ENCODE measurements at places on chromosomes 7 and 10. TPM values are rescaled to one million over a fixed set of nuclear protein-coding genes. Genes with fewer than 3 reads are reported as not detected.

The SPDYE9 gene
- not detected for total RNA-seq

The TWIST1 gene
- total RNA-seq = not detected

The CYP2C19 gene
- not detected for total RNA-seq

The GRID1 gene
- not detected for total RNA-seq

The HOXA13 gene
- not detected for total RNA-seq

The DPP6 gene
- total RNA-seq = not detected

The UCMA gene
- total RNA-seq = not detected

The ZPBP gene
- total RNA-seq = 0.36 TPM

- no peak for DNase-seq
These were observed 35.2 kb downstream of the POR start for GRCh38 chr7:75950111-75950681.

GRCh38 chr10:132103116-132103910, 37.6 kb downstream of the JAKMIP3 start:
- no peak for DNase-seq

DNA sequence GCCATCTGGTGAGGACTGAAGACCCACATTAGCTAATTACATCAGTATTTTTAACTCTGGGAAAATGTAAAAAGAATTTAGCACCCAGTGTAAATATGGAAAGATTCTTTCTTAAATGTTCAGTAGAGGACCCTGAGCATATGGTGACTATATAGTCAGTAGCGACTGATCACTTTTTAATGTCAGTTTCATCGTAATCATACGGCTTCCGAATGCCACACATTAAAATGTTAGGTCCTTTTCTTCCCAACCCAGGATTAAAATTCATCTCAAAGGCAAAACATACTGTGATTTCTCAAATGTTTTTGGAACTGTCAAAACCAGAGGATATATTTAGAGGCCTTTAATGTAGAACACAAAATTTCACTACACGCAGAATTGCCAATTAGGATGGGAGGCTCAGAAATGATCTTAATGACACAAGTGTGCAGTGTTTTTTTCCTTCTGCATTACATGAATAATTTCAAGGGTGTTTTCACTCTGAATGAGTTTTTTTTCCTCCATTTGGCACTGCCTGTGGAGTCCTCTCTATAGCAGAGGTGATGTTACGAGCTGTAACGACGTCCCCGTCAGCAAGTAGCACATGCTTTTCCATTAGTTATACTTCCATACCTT, 382.7 kb downstream of the PAXIP1 start:
- DNase-seq = no peak

- no peak for DNase-seq
These were observed 40.4 kb downstream of the IFIT5 start for GRCh38 chr10:89454561-89455347.

GRCh38 chr7:37359662-37360444, 88.8 kb downstream of the ELMO1 start:
- peak; percentile 43 for DNase-seq

DNA sequence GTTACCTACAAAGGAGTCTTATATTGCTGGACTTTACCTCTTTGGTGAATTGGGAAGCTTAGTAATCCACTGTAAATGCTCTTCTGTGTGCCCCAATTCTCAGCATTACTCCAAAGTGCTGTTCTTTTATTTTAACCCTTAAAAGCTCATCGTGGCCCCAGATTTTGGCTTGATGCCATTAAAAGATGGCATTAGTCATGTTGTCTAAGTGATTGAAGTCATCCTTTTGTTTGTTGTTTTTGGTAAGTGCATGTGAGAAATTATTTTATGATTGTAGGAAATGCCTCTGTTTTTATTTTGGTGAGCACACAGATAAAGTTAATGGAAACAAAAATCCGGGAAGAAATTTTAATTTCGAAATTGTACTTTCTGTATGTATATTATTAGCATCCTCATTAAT, 82.5 kb upstream of the GATA3 start:
- no peak for DNase-seq

DNA sequence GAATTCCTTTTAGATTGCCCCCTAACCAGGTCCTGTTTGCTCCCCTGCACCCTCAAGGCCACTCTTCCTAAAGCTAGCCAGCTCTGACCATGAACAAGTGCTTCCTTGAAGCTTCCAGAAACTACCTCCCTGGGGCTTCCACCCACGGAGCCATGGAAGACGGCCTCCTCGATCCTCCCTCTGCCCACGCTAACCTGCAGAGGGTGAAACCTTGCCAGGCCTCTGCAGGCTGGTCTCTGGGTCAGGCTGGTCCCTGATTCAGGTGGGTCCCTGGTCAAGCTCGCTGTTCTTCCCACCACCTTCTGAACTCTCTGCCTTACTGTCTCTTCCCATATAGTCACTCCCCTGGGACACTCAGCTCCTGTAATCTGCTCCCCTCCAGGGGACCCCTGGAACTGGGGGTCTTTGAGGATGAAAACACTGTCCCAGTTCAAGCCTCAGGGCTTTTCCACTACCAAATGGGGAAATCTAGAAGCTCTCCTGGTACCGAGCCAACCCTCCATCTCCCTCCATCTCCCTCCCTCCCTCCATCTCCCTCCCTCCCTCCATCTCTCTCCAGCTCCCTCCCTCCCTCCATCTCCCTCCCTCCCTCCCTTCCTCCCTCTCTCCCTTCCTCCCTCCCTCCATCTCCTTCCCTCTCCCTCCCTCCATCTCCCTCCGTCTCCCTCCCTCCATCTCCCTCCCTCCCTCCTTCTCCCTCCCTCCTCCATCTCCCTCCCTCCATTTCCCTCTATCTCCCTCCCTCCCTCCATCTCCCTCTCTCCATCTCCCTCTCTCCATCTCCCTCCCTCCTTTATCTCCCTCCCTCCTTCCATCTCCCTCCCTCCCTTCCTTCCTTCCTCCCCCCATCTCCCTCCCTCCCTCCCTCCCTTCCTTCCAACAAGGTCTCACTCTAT, 2.9 kb downstream of the MLXIPL start:
- DNase-seq = no peak

DNA sequence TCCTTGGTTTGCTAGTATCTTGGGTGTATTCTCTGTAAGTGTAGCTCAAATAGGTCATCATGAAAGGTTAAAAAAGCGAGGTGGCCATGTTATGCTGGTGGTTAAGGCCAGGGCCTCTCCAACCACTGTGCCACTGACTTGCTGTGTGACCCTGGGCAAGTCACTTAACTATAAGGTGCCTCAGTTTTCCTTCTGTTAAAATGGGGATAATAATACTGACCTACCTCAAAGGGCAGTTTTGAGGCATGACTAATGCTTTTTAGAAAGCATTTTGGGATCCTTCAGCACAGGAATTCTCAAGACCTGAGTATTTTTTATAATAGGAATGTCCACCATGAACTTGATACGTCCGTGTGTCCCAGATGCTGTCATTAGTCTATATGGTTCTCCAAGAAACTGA, 17.1 kb downstream of the SCD start:
- DNase-seq = no peak

DNA sequence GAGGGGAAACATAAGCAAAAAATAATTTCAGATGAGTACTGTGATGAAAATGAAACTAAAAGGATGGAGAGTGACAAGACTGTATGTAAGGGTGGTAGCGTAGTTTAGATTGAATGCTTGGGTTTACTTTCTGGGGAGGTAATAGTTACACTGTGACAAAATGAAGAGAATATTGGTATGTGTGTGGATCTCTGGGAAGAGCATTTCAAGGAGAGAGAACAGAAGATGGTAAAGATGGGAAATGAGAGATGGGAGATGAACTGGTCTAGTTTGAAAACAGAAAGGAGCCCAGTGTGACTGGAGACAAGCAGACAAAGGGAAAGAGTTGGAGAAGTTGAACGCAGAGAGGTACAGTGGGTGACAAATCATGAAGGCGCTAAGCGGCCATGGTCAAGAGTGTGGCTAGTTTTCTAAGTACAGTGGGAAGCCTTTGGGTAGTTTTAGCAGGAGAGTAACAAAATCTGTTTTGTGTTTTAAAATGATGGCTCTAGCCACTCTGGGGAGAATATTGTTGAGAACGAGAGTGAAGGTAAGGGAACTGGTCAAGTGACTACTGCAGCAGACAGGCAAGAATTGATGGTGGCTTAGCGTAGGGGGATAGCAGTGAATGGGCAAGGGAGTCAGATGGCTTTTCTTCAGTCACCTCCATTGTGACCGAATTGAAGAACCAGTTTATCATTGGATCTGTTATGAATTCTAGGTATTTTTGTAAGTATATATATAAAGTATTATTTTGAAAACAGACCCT, 22.6 kb downstream of the PALS2 start:
- DNase-seq = peak; percentile 7

GRCh38 chr10:29731760-29732159, 97.0 kb upstream of the SVIL start:
- DNase-seq = no peak

DNA sequence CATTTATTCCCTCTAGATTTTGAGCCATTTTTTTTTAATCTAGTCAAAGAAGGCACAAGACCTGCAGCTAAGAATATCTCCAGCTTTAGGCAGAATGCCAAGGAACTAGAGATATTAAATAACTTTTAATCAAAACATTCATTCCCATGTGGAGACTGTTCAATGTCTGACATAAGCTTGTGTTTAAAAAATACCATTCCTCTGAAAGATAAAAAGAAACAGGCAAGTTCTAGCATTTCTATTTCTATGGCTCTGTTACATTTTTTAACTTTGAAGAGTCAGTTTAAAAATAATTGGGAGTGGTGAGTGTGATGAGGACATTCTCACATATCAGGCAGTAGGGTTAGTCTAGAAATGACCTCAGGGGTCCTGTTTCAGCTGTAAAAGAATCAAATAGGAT, 48.0 kb downstream of the RHOBTB1 start:
- no peak for DNase-seq

DNA sequence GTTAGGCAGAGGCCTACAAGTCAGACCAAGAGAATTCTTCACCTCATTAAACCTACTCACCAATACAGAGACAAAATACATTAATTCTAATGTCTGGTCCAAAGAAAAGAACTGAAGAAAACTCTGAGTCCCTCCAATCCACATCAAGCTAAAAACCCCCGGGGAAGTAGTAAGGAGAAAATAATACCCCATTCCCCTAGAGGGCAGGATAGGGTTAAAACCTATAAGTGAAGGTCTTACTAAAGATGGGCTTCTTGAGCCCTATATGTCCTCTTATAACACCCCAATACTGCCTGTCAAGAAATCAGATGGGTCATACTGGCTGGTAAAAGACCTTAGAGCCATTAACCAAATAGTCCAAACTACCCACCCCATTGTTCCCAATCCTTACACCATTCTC, 141.3 kb upstream of the TMEM106B start:
- DNase-seq = no peak

GRCh38 chr10:77195101-77195500, 442.5 kb downstream of the KCNMA1 start:
- DNase-seq = no peak

GRCh38 chr7:105822806-105823205, 53.6 kb downstream of the ATXN7L1 start:
- no peak for DNase-seq

DNA sequence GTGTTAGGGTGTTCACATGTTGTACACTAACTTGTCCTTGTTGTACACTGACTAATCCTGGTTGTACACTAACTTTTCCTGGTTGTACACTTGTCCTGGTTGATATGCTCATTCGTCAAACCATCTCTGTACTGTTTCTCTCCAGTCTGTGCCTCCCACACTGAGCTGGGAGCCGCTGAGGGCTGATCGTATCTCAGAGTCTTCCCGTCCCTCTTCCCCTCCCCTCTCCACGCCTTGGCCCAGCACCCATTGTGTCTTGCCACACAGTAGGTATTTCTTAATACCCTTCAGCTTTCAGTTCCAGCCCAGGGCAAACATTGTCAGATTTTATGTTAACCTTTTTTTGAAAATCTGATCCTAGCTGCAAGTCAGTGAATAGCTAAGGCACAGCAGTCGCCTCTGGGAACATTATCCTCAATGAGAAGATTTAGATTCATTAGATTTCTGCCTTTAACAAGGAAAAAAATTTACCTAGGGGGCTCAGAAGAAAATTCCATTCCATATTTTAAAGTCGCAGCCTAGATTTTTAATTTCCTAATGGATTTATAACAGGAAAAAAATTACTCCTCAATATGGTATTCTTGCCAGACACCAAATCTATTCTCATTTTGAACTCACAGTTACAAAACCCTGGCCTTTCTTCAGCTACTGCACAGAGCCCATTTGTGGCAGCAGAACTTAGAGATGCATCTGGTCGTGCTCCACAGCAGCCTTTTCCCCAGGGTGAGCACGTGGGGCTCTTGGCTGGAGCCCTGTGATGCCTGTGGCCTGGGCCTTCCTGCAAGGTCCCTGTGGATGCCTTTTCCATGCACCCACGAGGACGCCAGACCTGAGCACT, 33.0 kb upstream of the CHST15 start:
- no peak for DNase-seq

- peak; percentile 69 for DNase-seq
These were observed 57.1 kb downstream of the AOC1 start for GRCh38 chr7:150909200-150909995.

DNA sequence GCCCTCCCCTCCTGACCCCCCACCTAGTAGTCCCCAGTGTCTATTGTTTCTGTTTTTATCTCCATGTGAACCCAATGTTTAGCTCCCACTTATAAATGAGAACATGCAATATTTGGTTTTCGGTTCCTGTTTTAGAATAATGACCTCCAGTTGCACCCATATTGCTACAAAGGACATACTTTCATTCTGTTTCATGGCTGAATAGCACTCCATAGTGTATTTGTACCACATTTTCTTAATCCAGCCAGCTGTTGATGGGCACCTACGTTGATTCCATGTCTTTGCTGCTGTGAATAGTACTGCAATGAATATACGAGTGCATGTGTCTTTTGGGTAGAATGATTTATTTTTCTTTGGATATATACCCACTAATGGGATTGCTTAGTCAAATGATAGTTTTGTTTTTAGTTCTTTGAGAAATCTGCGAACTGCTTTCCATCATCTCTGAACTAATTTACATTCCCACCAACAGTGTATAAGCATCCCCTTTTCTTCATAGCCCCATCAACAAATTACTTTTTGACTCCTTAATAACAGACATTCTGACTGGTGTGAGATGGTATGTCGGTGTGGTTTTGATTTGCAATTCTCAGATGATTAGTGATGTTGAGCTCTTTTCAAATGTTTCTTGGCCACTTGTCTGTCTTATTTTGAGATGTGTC, 128.4 kb upstream of the PHYHIPL start:
- no peak for DNase-seq

- DNase-seq = no peak
These were observed 469.8 kb downstream of the KIF20B start for GRCh38 chr10:90171014-90171722.

- DNase-seq = no peak
These were observed 158.3 kb downstream of the EGFR start for GRCh38 chr7:55177068-55177530.

- no peak for DNase-seq
These were observed 27.8 kb downstream of the ABI1 start for GRCh38 chr10:26832960-26833359.

GRCh38 chr10:47183704-47184041, 116.3 kb upstream of the GDF10 start:
- DNase-seq = no peak

- no peak for DNase-seq
These were observed 187.1 kb upstream of the SEMA3E start for GRCh38 chr7:83836028-83836427.

DNA sequence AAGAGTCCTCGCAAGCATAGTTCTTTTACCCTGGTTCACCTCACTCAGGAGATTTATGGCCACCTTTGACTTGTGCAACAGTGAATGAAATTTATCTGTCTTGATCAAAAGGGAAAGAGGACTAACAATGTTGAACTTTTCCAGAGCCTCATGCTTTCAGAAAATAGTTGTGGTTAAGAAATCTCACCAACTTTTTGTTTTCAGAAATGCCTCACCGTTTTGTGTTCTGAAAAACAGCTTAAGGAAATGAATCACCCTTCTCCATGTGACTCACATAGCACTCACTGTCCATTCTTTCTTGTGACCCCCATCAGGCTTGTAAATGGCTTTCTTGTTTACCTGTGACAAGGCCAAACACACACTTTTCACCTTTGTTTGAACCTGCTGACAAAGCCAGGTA, 148.6 kb upstream of the FAM3C start:
- peak; percentile 26 for DNase-seq
